Epithelial cell of prostate (primary cell): ENCODE measurements at places on chromosomes 3 and 15.

- no peak for DNase-seq
These were observed 6.9 kb upstream of the ALPK3 start for GRCh38 chr15:84810073-84810840.

DNA sequence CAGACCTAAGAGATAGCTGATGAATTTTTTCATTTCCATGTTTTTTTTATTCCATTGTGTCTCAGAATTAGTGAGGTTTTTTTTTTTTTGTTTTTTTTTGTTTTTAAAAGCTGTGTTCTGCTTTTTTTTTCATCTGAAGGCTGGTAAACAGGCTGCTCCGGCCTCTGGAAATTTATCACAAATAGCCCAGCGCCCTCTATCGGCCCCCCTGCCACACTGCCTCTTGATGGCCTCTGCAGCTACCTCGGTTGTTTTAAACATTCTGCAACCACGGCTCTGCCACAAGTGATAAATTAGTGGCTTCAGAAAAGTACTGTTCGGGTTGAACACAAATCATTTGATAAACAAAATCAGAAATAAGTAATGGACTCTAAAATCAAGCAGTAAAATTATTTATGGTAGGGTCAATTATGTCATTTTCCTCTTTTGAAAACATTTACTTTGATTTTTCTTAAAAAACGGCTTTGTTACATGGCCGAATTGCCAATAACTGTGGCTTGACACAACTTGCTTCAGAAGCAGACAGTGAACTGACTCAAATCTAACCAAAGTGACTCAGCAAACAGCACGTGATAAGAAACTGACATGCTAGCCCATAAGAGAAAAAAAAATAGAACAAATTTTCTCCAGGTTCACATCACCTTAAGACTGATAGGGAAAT, 87.8 kb downstream of the RSL24D1 start:
- DNase-seq: peak; percentile 39

- DNase-seq: no peak
These were observed 4.2 kb downstream of the PTPRG start for GRCh38 chr3:61565569-61565968.

DNA sequence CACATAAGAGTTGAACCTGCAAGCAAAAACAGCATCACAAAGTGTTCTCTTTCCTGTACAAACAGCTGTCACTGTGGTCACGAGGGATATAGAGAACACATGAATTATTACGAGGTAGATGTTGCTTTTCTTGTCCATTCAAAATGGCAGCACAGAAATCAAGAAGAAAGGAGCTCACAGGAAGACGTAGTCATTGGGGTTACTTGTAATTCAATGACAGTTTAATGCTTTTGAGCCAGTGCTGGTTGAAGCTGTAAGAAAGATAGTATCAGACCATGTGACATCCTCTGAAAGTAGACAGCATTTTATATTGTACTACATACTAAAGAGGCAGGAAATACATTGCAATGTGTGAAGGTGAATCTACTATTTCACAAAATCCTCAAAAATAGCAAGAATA, 140.4 kb downstream of the ABI3BP start:
- DNase-seq: no peak

DNA sequence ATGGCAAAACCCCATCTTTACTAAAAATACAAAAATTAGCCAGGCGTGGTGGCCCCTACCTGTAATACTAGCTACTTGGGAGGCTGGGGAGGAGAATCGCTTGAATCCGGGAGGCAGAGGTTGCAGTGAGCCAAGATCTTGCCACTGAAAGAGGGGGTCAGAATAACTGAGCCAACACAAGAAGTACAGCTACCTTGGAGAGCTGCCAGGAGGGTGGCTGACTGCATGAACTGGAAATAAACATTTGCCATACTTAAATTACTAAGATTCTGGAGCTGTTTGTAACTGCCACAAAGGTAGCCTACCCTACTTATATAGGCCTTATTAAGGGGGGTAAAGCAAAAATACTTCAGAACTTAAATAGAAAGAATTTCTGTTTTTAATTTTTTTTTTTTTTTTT, 15.4 kb upstream of the PIK3CB start:
- DNase-seq: no peak

DNA sequence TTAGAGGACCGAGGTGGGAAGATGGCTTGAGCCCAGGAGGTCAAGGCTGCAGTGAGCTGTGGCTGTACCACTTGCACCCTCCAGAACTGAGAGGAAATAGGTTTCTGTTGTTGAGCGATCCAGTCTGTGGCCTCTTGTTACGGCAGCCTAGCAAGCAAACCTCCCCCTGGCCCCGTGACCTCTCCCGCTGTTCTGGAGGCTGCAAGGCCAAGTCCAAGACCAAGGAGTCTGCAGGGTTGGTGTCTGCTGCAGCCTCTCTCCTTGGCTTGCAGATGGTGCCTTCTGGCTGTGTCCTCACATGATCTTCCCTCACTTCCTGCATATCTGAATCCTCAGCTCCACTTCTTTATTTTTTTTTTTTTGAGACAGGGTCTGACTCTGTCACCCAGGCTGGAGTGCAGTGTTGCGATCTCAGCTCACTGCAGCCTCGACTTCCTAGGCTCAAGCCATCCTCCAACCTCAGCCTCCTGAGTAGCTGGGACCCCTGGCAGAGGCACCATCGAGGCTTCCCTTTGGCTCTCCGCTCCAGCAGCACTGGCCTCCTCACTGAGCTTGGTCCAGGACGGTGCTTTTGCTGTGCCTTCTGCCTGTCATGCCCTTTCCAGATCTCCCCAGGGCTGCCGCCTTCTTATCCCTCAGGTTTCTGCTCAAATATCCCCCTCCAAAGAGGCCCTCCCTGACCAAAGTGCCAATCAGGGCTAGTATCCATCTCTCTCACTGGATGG, 18.0 kb upstream of the PLXND1 start:
- no peak for DNase-seq

GRCh38 chr3:123877965-123878364, 6.2 kb downstream of the MYLK start:
- no peak for DNase-seq

- no peak for DNase-seq
These were observed 127.7 kb downstream of the LRRK1 start for GRCh38 chr15:101046826-101047225.

DNA sequence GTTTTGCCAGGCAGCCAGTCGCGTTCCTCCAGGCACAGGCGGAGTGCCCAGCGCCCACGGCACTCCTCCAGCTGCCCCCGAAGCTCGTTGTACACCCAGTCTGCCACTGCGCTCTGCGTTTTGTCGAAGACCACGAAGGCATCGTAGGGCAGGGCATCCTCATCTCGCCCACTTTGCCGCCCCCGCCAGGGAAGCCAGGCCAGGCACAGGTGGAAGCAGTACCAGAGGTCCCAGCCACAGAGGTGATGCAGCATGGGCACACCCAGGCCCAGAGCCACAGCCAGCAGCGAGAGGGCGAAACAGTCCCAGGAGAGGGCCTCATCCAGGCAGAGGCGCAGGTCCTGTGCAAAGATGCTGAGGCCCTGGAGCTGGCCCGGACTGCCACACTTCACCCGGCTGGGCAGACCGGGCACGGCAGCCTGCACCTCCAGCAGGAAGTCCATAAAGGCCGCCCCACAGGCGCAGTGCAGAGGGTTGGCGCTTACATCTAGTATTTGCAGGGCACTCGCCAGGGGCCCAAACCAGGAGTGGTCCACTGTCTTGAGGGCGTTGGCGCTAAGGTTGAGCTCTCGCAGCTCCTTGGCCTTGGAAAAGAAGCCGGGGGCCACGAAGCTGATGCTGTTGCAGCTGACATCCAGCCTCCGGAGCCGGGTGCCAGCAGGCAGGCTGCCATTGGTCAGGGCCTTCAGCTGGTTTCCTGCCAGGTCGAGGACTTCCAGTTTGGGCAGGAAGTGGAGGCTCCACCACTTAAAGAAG, 3.7 kb downstream of the TLR9 start:
- DNase-seq: no peak

GRCh38 chr3:150421799-150422548, 13.9 kb downstream of the TSC22D2 start:
- no peak for DNase-seq

GRCh38 chr15:65318870-65319356, 14.4 kb downstream of the RNU5B-1 start:
- no peak for DNase-seq

DNA sequence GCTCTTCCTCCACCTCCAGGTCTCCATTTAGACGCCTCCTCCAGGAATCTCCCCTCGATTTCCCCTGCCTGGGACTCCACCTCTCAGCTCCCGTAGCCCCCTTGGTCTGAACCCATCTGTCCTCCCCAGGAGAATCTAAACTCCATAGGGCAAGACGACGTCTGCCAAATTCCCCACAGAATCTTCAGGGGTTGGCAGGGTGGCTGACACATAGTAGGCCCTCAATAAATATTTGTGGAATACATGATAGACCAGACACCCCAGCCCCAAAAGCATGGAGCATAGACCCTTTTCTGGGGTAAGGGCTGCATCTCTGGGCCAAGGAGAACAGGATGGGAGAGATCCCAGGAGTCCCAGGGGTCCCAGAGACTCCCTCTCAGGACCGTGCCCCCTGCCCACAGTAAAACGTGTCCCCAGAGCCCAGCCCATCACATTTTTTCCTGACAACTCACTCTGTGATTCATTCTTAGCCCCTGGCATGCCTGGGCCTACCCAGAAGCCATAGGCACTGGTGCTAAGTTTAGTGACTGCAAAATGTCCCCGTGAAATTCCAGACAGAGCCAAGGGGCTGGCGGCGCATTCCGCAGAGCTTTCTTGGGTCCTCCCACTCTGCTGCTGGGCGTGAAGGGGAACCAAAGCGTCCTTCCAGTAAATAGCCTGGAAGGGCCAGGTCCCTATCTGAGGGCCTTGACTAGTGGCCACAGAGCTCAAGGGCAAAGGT, 78.0 kb upstream of the SLC6A6 start:
- no peak for DNase-seq

DNA sequence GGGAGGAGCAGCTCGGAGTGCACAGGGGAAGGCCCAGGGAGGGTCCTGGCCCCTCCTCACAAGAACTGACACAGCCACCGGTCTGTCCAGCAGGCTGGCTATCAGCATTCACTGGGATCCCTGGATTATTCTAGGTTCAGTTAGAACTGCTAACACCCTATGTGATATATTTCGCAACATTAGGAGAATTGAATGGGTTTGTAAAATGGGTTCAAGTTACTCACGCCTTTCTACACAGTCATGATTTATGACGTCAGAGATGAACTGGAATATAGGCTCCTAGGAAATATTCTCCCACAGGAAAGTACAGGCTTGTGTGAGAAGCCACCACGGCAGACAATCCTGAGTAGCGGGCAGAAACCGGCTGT, 969 bp upstream of the BSN start:
- DNase-seq: no peak

- DNase-seq: no peak
These were observed 92.6 kb downstream of the XXYLT1 start for GRCh38 chr3:195178124-195178910.

DNA sequence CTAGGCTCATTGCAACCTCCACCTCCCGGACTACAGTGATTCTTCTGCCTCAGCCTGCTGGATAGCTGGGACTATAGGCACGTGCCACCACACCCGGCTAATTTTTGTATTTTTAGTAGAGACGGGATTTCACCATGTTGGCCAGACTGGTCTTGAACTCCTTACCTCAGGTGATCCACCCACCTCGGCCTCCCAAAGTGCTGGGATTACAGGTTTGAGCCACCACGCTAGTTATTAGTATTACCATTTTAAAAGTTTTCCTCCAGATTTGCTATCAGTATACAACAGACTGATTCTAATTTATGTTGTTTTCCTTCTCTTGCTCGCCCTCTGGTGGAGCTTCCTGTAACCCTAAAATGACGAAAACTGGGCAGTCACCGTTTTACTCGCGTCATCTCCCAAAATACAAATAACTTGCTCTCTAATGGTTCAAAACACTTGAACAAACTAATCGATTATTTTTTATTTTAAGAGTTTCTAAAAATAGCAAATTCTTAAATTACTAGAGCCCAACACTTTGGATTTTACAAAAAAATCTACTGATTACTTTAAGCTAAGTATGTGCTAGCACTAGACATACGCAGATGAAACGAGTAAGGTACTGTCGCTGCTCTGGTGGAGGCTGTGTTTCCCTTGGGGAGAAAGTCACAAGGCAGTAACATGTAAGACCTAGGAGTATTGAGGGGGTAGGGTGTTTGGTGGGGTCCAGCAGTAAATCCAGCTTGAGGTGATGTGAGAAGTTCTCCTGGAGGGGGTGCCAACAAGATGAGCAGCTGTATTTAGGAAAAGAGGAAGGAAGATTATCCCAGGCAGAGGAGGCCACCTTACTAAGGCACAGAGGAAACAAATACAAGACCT, 203.3 kb downstream of the MBNL1 start:
- no peak for DNase-seq

DNA sequence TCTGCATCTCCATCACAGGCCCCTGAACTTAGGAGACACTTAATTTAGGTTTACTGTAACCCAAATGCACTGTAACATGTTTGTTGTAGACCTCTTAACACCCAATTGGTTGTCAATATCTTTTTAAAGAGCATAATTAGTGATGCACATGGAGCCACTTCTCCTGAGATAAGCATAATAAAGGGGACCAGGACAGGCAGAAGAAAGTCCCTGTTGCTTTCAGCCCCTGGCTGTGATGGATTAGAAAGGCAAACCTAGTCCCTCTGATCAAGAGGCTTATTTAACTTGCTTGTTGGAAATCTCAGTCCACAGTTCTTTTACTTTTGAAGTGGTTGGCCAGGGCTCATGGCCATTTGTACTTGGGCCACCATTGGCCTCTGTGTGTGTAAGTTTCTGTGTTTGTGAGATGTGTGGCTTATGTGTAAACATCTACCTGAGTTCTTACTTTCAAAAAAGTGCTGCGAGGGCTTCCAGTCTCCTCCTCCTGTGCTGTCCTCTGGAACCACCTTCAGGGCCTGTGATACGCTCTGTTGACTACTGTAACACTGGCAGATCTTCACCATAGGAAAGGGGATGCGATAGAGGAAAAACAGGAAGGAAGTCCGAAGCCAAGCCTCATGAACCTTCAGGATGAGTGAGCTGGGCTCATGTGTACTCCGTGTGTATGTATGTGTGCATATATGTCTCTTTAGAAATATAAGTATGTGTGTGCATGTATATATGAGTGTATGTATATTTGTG, 136.2 kb downstream of the EPHB1 start:
- no peak for DNase-seq

GRCh38 chr3:154314152-154314551, 10.1 kb downstream of the DHX36 start:
- DNase-seq: no peak

DNA sequence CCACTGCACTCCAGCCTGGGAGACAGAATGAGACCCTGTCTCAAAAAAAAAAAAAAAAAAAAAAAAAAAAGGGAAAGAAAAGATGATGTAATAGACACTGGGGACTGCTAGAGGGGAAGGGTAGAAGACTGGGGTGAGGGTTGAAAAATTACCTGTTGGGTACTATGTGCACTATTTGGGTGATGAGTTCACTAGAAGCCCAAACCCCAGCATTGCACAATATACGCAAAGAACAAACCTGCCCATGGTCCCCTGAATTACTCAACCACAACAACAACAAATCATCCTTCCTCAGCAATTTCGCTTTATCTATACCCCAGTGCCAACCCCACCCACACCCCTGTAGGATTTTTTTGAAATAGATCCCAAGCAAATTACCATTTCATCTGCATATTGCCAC, 13.5 kb downstream of the NIPA1 start:
- no peak for DNase-seq

GRCh38 chr3:25532431-25533162, 104.5 kb downstream of the RARB start:
- no peak for DNase-seq
